GM12865 (cell line): ENCODE measurements at places on chromosomes 16 and 17.

GRCh38 chr17:1878419-1879121, 48.8 kb downstream of the RPA1 start:
- DNase-seq: no peak

DNA sequence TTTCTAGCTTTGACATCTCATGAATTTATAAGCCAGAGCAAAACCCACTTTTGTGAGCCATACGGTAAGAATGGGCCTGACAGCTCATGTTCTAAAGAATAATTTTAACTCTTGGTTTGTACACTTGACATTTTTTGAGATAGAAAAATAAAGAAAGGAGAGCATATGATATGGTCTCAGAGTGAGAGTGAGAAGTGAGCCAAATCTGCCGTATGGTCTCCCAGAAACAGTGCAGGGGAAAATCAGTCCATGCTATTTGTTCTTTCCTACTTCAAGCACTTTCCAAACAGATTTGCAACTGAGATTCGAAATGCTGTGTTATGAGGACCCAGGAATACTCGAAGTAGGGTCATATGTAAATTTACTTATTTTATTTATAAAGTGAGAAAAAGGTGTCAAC, 20.9 kb downstream of the SMIM36 start:
- no peak for DNase-seq

GRCh38 chr16:54554581-54554980, 268.0 kb upstream of the IRX3 start:
- DNase-seq: no peak

DNA sequence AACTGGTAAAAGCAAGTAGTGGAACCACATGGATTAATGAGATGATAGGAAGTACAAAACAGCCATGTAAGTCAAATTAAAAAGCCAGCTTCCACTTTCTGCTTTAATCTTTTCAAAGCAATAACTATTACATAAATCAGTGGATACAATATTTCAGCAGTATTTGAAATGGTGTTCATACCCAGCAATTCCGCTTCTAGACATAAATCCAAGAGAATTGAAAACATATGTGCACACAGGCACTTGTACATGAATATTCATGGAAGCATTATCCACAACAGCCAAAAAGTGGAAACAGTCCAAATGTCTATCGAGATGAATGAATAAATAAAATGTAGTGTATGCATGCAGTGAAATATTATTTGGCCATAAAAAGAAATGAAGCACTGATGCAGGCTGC, 27.4 kb downstream of the SLFN12L start:
- DNase-seq: no peak

DNA sequence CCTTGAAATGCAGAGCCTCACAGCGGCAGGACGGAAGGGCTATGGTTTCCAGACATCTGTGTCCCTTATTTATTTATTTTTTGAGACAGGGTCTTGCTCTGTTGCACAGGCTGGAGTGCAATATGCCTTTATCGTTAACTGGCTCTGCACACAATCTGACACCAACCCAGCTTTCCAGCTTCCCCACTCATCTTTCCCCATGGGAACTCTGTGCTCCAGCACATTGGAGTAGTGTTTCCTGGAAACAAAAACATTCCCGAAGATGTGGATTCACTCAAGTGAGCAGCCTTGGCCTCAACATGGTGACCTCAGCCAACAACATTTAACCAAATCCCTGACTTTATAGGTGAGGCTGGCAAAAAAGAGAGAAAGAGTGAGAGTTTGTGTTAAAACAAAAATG, 307.1 kb downstream of the TMEM114 start:
- DNase-seq: no peak

- no peak for DNase-seq
Observed at GRCh38 chr16:85610059-85610445, 3.1 kb upstream of the GSE1 start.
